ENCODE measurements at places on chromosomes 3 and 15.

- no peak for DNase-seq
These were observed 39.7 kb downstream of the CHCHD6 start for GRCh38 chr3:126743781-126744180.

- peak; percentile 17 for DNase-seq
These were observed 3.9 kb upstream of the VPS8 start for GRCh38 chr3:184808021-184808420.

GRCh38 chr3:188255190-188255589 lies 101.2 kb downstream of the LPP start:
- DNase-seq: no peak

GRCh38 chr3:53938645-53939044 lies 47.0 kb upstream of the SELENOK start:
- DNase-seq: peak; percentile 30

DNA sequence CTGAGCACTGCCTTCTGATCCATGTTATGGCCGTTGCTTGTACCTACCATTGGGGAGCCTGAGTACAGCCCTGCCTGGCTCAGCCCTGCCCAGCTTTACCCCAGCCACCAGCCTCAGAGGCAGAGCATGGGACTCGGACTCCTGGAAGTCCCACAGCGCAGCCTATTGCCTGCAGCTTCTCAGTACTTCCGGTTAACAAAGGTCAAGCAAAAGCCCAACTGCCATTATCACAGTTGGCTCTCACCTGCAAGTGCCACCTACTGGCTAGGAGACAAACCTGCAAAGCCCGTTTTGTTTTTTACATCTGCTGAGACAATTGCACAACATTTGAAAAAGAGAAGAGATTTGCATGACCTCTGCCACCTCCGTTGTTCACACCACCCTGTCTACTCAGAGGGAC lies 1081.7 kb downstream of the NAALADL2 start:
- peak; percentile 11 for DNase-seq

GRCh38 chr3:10522646-10523303 lies 17.4 kb upstream of the ATP2B2 start:
- DNase-seq: no peak

DNA sequence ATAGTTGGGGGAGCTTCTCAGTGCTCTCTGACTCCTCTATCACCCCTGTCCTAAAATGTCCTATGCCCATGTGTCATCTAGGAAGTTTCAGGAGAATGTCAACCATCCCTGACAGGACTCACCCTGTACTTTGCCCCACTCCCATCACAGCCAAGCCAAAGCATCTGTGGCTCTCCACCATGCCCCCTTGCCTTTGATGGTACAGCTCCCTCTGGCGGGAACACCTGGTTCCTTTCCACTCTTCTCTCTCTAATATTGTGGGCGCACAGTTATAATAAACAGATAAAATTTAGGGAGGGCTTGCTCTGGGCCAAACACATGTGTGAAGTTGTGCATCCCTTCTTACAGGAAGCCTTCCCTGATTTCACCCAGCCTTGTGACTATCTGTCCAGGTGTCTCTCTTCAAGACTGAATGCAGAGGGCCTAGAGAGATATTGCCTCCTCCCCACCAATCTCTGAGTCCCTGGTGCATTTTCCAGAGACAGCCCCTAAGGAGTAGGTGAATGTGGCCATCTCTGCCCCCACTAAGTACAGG lies 62.8 kb downstream of the ISG20 start:
- DNase-seq: peak; percentile 34

DNA sequence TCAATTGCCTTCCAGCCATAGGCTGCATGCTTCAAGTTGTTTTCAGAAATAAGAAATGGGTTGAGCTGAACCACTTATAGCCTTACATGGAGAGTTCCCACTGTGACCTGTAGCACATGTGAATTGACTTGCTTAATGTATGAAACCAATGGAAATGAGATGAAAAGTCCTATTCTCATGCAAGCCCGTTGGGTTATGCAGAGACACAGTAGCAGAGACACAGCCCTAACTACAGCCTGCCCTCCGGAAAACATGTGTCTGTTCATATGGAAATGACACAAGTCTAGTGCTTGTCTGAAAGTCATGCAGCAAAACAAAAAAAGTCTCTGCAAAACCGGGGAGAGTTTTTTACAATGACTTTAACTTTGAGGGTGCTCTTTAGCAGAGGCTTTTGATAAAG lies 14.5 kb downstream of the HIGD2B start:
- no peak for DNase-seq

DNA sequence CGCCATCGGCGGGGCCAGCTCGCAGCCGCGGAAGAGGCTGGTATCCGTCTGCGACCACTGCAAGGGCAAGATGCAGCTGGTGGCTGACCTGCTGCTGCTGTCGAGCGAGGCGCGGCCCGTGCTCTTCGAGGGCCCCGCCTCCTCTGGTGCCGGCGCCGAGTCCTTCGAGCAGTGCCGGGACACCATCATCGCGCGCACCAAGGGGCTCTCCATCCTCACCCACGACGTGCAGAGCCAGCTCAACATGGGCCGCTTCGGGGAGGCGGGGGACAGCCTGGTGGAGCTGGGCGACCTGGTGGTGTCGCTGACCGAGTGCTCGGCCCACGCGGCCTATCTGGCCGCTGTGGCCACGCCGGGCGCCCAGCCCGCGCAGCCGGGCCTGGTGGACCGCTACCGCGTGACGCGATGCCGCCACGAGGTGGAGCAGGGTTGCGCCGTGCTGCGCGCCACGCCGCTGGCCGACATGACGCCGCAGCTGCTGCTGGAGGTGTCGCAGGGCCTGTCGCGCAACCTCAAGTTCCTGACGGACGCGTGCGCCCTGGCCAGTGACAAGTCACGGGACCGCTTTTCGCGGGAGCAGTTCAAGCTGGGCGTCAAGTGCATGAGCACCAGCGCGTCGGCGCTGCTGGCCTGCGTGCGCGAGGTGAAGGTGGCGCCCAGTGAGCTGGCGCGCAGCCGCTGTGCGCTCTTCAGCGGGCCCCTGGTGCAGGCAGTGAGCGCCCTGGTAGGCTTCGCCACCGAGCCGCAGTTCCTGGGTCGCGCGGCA lies 1.8 kb downstream of the TLNRD1 start:
- DNase-seq: peak; percentile 33

DNA sequence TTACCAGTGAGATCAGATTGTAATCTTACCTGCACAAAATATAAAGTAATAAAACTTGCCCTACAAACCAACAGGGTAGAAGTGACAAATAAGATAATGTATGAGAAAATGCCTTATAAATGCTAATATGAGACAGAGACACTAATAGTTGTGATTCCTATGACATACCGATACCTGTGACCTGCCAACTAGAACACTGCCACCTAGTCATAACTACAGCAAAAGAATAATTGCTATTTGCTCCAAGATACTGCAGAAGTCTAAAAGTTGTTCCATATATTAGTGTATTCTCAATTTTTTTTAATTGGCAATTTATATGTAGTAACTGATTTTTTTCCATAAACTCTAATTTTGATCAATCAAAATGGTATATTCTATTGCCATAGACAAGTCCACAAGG lies 25.3 kb upstream of the GP5 start:
- DNase-seq: no peak

- DNase-seq: no peak
These were observed 171.8 kb upstream of the DPH6 start for GRCh38 chr15:35717721-35718120.

- peak; percentile 21 for DNase-seq
These were observed 169.5 kb downstream of the ATP10A start for GRCh38 chr15:25693321-25694238.

GRCh38 chr15:80773792-80774352 lies 5.3 kb upstream of the CEMIP start:
- no peak for DNase-seq

- no peak for DNase-seq
These were observed 31.2 kb downstream of the SATB1 start for GRCh38 chr3:18393906-18394305.

DNA sequence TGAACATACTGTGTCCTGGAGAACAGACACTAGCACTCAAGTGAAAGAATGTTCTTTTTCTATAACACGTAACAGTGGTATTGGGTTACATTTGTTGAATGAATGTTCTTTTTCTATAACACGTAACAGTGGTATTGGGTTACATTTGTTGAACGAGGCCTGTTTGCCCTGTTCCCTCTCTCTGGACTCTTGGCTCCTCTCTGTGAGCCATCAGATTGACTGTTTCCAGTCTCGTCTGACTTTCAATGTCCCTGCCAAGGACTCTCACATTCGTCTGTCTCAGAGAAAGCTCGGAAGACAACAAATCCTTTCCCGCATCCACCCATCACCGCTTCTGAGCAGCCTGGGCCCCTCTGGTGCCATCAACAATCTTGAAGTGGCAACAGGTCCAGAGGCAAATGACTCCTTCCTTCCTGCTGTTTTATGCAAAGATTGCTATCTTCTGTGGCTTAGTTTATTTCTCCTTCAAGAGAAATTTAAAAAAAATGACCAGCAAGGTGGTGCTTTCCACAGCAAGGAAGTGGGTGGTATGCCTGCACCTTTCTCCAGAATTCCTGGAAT lies 8.0 kb downstream of the TMEM45A start:
- DNase-seq: no peak

DNA sequence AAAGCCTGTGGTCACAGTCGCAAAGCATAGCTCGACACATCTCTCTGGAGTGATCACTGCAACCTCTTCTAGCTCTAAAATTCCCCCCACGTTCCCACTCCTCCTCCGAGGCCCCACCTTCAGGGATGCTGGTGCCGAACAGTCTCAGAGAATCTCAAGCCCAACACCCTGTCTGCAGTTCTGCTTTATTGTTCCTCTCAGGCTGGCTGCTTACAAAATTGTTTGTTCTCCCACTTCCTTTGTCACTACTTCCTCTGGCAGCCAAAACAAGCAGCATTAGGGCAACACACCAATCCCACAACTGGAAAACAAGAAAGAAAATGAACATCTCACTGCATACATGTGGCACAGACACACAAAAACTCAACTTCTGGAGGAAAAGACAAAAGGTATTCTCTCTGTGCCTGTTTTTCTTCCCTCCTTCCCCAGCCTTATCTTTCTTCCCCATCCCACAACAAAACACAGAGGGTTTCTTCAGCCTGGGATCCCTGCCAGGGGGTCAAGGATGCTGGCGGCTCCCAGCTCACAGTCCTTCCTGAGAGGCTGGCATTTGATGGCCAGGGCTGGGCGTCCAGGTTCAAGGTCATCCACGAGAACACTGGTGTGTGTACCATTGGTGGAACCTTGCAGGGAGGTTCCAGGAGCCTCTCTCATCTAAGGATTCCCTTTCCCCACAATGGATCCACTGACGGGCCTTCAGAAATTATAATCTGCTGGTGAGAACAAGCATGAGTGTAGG lies 108.4 kb downstream of the TMCO5A start:
- DNase-seq: no peak

DNA sequence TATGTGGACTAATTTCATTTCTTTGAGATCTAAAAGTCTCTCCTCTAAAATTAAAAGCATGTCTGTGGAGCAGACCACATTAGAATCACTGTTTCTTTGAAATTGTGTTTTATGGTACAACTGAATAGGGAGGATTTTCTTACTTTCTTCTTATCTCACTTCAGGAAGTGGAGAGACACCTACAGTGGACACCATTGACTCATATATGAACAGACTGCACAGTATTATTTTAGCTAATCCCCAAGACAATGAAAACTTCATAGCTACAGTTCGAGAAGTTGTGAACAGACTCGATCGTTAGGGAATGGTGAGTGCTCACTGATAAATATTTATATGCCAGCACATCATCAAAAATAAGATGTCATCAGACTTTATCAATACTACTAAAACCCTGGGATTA lies 58.3 kb downstream of the HMG20A start:
- DNase-seq: no peak

- no peak for DNase-seq
These were observed 35.4 kb downstream of the SV2B start for GRCh38 chr15:91135201-91136130.
